ENCODE measurements at places on chromosomes 16 and 17.

- no peak for DNase-seq
These were observed 90.1 kb upstream of the GSE1 start for GRCh38 chr16:85522842-85523601.

GRCh38 chr16:20918486-20919239 is 18.1 kb downstream of the LYRM1 start:
- no peak for DNase-seq

DNA sequence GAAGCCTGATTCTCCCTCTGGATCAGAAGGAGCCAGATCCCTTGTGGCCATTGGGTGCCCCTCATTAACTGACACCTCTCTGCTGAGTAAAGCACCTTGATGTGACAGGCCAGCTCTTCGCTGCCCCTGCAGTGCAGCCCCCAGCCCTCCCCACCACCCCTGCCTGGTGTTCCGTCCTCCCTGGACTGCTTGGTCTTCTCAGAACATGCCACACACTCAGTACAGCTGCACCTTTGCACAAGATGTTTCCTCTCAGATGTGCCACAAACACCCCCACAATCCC is 20.2 kb downstream of the GOSR2 start:
- no peak for DNase-seq

DNA sequence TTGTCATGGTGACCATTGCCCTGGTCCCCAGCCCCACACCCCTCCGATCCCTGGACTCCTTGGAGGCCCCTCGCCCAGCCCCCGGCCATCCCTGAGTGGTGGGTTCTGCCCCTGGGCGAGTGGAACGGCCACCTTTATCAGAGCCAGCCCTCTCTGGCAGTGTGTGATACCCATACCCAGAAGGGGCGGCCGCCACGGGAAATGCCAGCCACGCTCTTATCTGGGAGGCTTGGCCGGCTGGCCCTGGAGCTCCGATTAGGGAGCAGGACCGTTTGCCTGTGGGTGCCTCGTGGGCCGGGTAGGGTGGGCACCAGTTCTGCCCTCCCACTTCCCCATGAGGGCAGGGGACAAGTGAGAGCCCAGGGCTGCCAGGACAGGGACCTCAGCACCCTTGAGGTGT is 58.3 kb upstream of the ZC3H18 start:
- DNase-seq = no peak

DNA sequence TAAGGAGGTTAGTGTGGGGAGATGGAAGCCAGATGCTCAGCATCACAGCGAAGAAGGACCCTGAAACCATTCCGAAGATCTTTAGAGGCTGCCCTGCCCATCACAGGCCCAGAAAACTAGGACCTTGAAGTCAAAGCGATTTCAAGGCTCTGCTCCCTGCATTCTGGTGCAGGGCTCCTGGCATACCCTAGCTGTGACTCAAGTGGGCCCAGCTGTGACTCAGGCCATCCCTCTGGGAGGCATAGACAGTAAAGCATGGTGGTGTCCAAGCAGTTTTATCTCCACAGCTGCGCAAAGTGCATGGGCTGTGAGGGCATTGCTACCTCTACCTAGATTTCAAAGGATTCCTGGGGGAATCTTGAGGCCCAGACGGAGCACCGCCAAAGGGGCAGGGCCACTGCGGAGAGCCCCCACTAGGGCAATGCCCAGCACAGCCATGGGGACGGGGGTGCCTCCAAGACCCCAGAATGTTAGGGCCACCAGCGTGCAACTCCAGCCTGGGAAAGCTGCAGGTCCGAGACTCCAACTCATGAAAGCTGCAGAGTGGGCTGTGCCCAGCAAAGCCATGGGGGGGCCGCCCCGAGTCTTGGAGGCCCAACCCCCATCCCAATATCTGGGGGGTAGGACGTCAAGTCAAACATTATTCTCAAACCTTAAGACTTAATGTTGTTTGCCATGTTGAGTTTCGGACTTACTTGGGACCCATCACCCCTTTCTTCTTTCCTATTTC is 11.7 kb upstream of the ZNF594 start:
- no peak for DNase-seq

- DNase-seq = no peak
These were observed 268.3 kb downstream of the ABCC12 start for GRCh38 chr16:47887496-47887895.
